Adipocyte (in vitro differentiated cells): ENCODE measurements at places on chromosomes 2 and 18.

GRCh38 chr2:36482576-36483214 is 115.3 kb downstream of the FEZ2 start:
- DNase-seq: peak; percentile 63

- no peak for DNase-seq
Measured at GRCh38 chr2:237860273-237860935, 981 bp downstream of the RAMP1 start.

DNA sequence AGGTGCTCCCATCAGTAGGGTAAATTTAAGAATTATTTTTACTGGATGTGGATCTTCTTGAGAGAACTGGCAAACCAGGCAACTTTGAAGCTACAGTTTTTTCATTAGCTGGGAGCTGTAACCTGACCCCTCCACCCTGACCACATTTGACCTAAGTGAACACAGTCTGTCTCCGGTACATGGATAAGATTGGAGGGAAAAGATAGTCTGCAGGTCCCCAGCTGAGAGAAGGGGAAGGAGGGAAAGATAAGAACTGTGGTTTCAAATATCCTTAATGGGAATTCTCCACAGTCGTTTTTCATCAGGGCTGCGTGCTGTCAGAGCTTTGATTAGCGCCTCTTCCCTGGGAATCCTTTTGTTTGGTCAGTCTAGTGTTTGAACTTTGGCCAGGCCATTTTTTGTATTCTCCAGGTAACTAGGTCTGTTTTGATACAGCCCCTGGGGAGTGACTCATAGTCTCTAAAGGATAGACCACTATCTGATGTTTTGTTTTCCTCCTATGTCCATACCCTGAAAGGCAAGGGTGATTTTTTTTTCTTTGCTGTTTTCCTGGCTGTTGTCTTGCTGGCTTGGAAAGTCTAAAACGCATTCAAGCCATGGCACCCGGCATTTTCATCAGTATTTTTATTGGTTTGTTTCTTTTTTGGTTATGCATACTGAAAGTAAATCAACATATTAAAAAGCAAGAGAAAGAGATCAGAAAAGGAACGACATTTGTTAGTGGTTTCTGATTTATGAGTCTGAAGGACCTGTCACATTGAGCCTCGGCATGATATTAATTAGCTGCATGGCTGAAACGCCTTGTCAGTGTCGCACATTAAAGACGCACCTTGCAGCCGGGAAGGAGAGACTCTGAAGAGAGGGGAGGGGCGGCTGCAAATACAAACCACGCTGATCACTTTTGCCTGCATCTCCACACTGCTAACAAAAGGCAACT is 183.4 kb upstream of the FN1 start:
- peak; percentile 45 for DNase-seq

DNA sequence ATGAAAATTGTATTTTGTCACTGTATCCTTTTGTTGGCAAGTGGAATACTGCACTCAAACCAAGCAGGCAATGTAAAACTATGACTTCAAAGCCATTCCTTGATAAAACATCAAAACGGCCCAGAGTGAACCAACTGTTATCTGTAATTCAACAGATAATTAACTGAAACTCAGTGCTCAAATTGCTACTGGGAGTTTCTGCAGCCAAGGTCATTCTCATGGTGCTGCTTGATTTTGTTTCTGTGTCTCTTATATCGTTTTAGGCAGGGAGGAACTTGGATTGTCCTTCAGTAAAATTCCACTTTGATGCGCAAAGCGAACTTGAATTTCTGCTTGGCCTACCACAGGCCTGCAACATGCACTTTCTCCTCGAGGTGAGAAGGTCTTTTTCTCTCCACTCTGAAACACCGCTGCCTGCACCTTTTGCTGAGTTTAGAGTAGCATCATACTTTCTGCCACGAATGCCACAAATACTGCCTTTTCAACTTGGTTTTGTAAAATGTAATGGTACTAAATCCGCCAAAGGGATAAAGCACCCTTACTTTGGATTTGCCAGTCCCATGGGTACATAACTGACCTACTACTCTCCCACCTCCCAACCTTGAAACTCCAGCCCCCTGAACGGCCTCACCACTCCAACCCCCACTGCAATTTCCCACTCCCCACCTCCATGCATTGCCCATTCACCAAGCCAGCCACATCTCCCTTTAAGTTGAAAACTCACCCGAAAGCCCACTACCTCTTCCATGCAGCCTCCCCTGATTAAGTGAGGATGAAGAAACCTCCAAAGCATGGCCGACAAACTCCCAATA is 204.7 kb downstream of the TGIF1 start:
- no peak for DNase-seq

- no peak for DNase-seq
Measured at GRCh38 chr2:239715606-239716005, 309.5 kb downstream of the NDUFA10 start.

DNA sequence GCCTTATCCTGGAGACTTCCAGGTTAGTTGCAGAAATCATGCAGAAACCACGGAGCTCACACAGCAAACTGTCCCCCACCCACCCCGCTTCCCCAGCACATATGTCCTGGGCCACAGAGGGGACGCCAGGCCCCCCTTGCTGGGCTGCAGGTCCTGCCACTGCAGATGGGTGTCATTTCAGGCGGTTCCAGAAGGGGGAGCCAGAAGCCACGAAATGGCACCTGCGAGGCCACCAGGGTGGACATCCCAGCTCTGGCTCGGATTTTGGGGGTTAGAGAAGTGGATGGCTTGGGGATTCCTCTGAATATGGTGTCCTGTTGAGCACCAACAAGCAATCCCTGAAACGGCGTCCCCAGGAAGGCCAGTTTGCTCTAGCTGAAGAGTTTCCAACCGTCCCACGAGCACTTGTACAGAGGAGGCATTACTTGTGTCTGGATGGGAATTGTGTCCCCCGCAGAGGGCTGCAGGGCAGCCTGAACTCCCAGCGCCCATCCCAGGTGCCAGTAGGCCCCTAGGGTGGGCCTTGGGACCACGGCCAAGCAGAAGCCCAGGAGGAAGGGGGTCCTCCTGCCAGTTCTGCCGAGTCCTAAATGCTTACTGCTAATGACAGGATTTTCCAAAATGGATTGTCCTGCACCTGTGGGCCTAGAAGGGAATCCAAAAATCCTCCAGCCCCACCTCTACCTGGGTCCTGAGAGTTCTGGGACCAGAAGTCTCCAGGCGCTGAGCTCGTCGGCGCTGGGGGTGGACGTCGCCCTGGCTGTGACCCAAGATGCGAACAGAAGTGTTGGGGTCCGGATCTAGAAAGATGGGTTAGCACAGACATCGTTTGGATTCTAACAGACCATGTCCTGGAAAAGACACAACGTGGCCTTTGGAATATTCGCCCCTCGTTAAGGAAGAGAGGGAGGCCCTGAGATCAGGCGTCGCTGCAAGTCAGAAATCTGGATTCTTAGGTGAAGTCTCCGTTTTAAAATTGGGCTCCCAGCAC is 14.6 kb upstream of the NFATC1 start:
- DNase-seq: peak; percentile 77

DNA sequence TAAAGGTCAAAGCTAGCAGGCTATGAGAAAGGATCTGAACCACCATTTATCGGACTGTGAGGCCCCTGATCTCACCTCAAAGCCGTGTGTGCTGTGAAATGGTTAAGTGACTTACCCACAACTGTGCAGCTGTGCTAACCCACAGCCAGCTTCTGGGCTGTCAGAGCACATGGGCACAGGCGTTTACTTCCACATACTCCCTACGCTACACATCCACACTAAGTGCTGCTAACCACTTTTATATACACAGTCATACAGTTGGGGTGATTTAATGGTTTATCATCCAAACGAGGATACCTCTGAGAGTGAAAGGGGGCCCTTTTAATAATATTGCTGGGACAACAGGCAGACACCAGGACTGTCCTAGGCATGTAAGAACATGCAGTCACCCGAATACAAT is 37.3 kb downstream of the CYRIA start:
- no peak for DNase-seq

DNA sequence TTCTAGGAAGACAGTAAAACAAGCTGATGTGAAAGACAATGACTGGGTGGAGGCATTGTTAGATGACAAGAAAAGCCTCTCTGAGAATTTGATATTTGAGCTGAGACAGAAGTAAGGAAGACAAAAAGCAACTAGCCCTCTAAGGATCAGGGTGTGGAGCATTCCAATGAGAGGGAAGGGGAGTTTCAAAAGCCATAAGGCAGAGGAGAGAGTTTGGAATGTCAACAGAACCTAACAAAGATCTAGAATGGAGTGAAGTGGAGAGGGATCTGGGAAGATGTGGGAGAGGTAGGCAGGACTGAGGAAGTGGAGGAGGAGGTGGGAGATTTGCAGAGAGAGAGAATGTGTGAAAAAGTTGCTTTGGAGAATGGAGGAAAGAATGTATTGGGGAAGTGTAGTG is 17.3 kb upstream of the ASXL2 start:
- no peak for DNase-seq

GRCh38 chr2:71926089-71926447 is 221.6 kb downstream of the CYP26B1 start:
- DNase-seq: no peak

GRCh38 chr2:174985614-174986013 is 19.6 kb downstream of the CHN1 start:
- peak; percentile 71 for DNase-seq

DNA sequence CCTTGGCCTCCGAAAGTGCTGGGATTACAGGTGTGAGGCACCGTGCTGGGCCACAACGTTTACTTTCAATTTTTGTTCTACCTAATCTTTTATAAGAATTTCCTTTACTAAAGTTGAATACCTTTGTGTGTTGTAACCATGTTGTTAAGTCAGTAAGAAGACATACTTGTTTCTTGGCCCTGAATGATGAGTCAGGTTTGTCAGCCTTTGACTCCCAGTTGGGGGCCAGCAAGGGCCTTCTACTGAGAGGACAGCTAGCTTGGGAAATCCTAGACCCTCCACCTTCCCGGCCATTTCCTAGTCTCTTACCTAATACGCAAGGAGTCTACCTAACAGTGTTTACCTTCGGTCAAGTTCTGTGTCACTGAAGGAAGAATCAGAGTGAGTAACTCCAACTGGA is 22.7 kb downstream of the MTHFD2 start:
- no peak for DNase-seq

- DNase-seq: no peak
Measured at GRCh38 chr2:134167015-134167414, 86.9 kb upstream of the MGAT5 start.

DNA sequence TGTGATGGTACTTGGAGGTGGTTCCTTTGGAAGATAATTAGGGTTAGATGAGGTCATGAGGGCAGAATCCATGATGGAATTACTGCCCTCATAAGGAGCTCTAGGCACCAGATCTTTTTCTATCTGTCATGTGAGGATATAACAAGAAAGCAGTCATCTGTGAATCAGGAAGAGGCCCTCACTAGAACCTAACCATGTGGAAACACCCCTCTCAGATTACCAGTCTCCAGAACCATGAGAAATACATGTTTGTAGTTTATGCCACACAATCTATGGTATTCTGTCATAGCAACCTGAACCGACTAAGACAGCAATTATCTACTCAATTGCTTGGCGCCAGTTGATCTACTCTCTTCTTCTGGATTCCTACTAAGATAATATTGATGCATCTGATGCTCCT is 2.4 kb upstream of the SERPINB10 start:
- no peak for DNase-seq

GRCh38 chr2:241834527-241835210 is 24.0 kb downstream of the PDCD1 start:
- no peak for DNase-seq

GRCh38 chr2:124025171-124025580 is at the start of gene CNTNAP5:
CNTNAP5 (plus strand) TSS chr2:124025287; CDS start chr2:124025651, 364 bp downstream.
- DNase-seq: peak; percentile 38

DNA sequence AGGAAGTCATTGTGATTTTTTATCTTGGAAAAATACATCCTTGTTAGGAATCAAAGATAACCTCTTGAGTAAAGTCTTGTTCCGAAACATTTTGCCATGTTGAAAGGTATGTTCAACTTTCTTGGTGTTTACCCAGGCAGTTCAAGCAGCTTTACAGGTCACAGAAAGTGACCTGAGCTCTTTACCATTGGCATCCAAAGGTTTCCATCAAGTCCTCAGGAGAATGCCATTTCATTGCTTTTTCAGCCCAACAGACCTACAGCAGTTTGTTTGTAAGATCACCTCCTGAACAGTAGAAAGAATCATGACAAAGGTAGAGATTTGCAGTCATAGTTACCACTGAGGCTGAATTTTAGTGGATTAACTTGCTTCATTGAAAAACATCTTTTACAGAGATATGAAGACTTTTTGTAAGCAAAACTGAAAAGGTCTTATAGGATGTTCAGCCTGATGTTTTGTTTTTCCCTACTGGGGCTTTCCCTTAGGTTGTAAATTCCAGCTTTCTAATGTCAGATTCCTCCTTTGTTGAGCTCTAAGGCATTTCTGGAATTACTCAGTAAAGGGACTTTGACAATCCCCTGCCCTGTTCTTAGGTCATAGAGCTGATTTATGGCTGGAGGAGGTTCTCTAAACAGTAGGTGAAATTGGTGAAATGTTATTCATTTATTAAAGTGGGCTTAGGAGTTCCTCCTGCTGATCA is 236.8 kb upstream of the RBMS1 start:
- DNase-seq: no peak

GRCh38 chr2:60400462-60401246 is 152.8 kb downstream of the BCL11A start:
- DNase-seq: peak; percentile 12

GRCh38 chr18:39589496-39589895 is 2023.9 kb upstream of the CELF4 start:
- DNase-seq: no peak

DNA sequence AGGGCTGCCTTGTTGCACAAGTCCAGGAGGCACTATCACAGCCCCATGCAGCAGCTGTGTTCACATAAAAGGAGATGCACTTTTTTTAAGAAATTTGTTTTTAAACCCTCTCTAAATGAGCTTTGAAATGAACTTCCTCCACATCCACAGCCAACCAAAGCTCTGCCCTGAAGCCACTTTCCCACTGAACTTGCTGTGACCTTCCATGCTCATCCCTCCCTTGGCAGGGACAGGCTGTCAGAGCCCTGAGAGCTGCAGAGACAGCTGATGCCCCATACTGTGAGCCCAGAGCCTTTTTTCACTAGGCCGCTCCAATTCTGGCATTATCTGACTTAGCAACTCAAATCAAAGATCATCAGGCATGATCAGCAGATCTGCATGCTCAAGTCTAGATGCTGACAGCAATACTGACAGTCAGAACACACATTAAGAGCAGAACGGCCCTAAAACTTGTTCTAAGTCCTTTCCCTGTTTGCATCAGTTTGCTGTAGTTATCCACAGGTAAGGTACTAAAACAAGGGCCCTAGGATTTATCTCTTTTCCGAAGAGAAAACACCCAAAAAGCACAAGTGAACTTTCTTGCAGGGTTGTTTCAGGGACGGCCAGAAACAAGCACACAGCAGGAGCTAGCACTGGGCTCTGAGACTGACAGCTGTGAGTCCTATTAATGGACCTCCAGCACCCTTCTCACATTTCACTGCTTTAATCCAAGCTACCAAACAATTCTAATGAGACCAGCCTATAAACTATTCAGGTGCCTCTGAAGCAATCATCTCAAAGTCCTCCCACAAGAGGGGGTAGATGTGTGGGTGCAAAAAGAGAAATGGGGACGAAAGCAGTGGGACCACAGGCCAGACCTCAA is 34.9 kb downstream of the RNU4ATAC start:
- DNase-seq: peak; percentile 25

- no peak for DNase-seq
Measured at GRCh38 chr2:157419031-157419575, 24.8 kb downstream of the CYTIP start.
